ENCODE measurements at places on chromosomes 6 and 20.

GRCh38 chr20:58150772-58151171 is 77.7 kb downstream of the ANKRD60 start:
- DNase-seq = no peak

DNA sequence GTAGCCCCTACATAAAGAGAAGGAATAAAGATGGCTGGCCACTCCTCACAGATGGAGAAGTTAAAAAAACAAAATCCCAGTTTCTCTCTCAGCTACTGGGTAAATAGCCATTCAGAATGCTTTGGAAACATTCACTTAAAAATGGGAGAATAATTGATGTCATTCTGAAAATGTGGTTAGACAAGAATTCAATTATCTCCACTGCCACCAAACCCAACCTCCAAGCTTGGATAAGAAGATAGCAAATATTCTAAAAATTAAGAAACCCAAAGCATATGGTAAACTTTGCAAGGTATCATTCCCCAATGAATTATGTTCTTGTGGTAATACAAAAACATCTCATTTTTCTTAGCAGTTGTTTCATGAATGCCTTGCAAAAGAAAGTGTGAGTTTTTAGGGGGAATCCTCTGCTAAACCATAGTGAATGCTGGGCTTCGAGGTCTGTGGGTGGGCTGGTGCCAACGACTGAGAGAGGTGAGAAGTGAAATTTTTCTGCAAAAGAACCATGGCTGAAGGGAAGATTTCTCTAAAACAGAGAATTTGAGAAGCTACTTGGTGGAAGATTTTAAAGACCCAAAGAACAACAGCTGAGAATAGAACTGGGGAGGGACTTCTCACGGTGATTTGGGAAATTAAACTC is 497.9 kb upstream of the JARID2 start:
- DNase-seq = no peak

GRCh38 chr6:122869437-122870024 is 80.5 kb downstream of the SMPDL3A start:
- peak; percentile 30 for DNase-seq

DNA sequence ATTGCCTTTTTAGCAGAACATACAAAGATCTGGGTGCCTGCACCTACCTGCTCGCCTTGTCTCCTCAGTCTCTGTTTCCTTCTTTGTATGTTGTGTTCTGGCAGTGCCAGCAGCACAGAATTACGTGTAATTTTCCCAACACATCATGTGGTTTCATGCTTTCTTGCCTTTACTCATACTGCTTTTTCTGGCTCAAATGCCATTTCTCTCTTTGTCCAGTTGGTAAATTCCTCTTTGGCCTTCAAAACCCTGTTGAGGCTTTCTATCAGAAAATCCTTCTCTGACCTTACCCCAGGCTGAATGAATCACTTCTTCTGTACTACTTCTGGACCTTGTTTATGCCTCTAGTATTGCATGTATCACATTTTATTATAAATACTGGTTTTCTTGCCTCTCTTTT is 31.8 kb downstream of the L3MBTL3 start:
- DNase-seq = no peak

DNA sequence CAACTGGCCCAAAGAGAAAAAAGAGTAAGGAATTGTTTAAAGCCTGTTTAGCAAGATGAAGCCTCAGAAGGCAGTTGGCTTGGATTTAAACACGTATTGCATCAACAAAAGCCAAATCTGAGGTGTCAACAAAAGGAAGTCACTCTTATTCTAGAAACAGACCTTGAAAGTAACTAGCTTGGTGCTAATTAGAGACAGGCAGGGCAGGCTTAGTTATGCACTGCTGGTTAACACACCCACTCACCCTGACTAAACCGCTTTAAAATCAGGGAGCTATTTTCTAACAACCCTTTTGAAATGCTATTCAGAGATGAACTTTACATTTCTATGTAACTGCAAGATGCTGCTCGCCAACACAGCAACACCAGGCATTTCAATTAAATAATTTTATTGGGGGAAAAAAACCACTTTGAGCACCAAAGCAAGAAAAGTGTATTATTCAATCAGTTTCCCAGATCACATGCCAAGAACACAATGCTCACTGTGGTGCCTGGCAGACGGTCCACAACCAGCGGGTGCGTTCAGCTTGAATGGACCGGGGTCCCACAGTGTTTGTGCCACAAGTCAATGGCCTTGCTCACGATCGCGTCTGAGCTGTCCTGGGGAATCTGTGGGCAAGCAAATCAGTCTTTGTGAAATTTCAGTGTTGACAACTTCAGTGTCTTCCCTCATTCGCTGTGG is 23.6 kb downstream of the TBC1D7 start:
- no peak for DNase-seq

DNA sequence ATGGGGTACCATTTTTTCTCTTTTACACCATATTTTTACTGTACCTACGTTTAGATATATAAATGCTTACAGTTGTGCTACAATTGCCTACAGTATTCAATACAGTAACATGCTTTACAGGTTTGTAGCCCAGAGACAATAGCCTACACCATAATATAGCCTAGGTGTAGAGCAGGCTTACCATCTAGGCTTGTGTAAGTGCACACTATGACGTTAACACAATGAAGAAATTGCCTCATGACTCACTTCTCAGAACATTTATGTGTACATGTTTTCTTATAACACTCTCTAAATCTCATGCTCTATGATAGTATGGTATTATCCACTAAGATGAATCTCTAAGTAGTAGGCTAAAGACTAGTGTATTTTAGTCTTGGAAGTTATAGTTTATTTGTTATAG is 13.5 kb downstream of the GPR63 start:
- no peak for DNase-seq

GRCh38 chr20:43188861-43189553 is 699 bp downstream of the PTPRT start:
- no peak for DNase-seq

DNA sequence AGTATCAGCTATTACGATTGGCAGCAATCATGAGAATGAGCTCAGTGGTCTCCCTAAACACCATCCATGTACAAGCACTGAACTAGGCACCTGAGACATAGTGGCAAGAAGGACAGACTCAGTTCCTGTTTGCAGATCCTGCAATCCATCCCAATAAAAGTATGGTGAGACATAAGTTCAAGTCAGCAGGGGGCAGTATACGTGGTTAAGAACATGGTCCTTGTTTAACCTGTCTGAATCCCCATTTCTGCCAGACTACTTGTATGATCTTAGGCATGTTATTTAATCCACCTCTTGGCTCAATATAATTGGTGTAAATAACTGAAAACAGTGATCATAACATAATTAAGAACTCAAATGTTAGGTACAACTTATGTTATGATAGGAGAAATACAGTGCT is 33.2 kb upstream of the PNISR start:
- DNase-seq = no peak

- no peak for DNase-seq
Measured at GRCh38 chr6:56616967-56617366, 25.7 kb downstream of the DST start.

- no peak for DNase-seq
Measured at GRCh38 chr6:134414793-134415192, 96.9 kb upstream of the SGK1 start.

DNA sequence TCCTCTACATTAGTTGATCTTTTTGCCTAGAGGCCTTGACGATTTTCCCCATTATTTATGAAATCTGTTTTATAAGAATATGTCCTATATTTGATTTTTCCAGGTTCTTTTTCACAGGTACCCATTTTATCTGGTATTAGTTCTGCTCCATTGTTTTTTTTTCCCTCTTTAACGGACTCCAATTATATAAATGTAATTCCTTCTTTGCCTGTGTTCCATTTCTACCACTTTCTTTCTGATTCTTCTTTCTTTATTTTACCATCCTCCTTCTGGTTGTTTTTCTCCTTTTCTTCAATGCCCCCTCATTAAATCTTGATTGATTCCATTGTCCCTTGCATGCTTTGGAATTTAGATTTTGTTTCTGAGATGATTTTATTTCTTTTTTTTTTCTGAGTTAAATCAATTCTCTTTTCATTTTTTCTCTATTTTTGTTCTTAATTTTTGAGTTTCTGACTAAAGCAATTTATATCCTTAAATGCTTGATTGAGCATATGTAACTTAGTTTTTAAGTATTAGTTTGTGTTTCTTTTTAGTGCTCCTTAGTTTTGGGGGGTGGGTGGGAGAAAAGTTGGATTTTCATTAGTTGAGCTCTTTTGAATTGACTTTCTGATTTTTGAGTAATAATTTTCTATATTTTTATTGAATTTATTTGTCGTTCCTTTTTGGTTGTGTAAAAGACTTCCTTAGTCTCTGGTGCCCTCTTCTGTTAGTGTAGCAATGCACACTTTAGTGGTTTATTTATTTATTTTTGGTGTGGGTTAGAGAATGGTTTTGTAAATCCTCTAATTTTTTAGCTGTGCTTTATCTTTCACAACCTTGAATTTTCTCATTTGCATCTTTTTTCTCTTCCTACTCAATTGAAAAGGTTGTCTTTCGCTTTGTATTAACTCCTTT is 140.8 kb downstream of the FARS2 start:
- DNase-seq = no peak

- no peak for DNase-seq
Measured at GRCh38 chr6:27777614-27778355, 134.4 kb downstream of the OR2B2 start.
